ENCODE measurements at places on chromosomes 6 and 20. TPM values are rescaled to one million over a fixed set of nuclear protein-coding genes. Genes with fewer than 3 reads are reported as not detected.

The PM20D2 gene
- total RNA-seq = 7.9 TPM

The LRRC1 gene
- total RNA-seq = 1.7 TPM

DNA sequence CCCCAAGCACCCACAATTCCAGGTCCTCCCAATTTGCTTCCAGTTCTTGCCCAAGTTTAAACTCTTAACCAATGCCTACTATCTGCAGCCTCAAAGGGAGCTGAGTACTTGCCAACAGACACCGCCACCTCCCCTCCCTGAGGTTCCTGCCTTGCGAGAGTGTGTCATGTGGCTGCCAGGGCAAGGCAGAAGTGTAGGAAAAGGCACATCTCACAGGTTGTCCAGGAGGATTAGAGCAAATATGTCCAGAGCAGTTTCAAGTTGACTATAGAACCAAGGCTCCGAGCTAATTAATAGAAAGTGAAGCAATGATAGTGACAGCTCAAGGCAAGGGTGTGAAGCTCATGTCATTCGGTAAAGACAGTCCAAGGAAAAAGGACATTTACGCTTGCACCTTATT, 127.8 kb downstream of the ATXN1 start:
- no peak for ATAC-seq

The HACE1 gene
- 44.2 TPM for total RNA-seq

DNA sequence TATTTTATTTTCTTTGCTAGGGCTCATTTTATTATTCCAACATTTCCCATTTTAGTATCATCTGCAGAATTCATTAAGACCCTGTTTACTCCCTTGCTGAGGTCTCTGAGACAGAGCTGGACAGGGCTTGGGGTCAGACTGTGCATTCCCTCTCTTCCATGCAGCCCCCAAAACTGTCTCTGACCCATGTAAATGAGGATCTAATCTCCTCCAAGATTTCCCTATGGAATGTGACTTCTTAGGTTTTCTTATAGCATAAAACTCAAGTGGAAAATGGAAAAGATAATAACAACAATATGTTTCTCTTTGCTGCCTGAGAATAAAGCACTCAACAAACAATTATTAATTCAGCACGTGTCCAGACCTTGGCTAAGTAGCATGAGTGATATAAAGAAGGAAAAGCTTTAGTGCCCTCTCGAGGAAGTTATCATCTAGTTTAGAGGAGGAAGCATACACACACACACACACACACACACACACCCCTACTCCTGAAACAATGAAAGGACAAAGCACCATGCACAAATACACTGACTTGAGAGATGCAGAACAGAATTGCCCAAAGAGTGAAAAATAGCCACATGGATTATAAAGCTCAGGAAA, 815.5 kb downstream of the BCKDHB start:
- no peak for ATAC-seq

The DDO gene
- total RNA-seq = not detected

GRCh38 chr6:29994826-29995225, 52.5 kb downstream of the HLA-A start:
- no peak for ATAC-seq

The GUCA1A gene
- total RNA-seq = 0.22 TPM

The CALHM4 gene
- not detected for total RNA-seq

The AKAP12 gene
- 0.79 TPM for total RNA-seq

The MMS22L gene
- 40.9 TPM for total RNA-seq

- no peak for ATAC-seq
Observed at GRCh38 chr6:136155191-136155590, 94.9 kb downstream of the MTFR2 start.

The ENPP5 gene
- total RNA-seq = 0.45 TPM

The DYNLT2 gene
- total RNA-seq = 3.1 TPM

The FOXS1 gene
- not detected for total RNA-seq

DNA sequence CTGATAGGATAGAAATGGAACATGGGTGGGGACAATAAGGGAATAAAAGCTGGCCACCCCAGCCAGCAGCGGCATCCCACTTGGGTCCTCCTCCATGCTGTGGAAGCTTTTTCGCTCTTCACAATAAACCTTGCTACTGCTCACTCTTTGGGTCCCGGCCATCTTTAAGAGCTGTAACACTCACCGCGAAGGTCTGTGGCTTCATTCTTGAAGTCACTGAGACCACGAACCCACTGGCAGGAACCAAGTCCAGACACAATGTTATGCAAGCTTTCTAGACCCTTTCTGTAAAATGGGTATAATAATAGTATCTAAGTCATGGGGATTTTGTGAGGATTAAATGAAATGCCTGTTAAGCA, 48.9 kb upstream of the EZR start:
- ATAC-seq = no peak

DNA sequence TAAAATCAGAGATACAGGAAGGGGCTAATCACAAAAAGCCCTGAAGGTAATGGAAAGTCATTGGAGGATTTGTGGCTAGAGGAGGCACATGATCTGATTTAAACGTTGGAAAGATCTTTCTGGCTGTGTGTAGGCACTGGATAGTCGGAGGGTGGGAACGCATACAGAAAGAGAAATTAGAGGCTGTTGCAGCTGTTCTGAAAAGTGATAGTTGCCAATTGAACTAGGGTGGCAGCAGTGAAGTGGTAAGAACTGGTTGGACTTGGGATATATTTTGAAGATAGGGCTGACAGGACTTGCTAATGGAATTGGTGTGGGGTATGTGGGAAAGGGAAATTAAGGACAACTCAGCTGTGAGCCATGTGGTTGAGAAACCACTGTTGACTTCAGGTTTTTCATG, 223.6 kb downstream of the OGFRL1 start:
- no peak for ATAC-seq

The DEFB132 gene
- not detected for total RNA-seq

GRCh38 chr6:156771047-156771446, 6.1 kb upstream of the ARID1B start:
- no peak for ATAC-seq

GRCh38 chr6:140174524-140174923, 800.1 kb upstream of the CITED2 start:
- ATAC-seq = no peak

DNA sequence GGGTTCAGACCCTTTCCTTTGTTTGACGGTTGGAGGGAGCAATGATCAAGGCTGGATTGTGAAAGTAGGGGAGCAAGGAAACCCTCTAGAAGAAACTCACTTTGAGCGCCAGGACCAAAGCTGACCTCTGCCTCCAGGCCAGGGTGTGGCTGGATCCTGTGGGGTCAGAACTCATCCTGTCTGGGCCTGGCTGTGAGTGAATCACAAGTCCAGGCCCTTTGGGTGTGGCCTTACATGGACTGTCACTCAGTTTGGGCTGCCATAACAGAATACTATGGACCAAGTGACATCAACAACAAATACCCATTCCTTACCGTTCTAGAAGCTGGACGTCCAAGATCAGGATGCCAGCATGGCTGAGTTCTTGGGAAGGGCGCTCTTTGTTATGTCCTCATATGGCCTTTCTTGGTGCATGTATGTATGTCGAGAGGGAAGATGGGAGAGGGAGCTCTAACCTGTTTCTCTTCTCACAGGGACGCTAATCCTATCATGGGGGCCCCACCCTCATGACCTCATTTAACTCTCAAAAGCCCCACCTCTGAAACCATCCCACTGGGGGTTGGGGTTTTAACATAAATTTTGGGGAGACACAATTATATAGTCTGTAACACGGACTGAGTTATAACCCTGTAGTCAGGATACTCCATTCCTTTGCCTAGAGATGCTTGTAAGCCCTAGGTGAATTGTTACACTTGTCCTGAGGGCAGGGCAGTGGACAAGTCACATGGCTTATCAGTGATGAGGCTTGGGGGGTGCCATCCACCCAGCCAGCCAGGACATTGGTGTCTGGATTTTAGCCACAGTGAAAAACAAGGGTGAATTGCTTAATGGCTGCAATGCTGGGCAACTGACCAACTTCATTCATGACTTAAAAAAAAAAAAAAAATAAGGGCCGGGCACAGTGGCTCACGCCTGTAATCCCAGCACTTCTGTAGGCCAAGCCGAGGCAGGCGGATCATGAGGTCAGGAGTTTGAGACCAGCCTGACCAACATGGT, 80.0 kb downstream of the TRMT11 start:
- no peak for ATAC-seq

The PRL gene
- total RNA-seq = not detected

GRCh38 chr6:113819169-113819830, 37.8 kb upstream of the MARCKS start:
- no peak for ATAC-seq

The GTSF1L gene
- total RNA-seq = not detected

The PPIL4 gene
- total RNA-seq = 24.7 TPM

DNA sequence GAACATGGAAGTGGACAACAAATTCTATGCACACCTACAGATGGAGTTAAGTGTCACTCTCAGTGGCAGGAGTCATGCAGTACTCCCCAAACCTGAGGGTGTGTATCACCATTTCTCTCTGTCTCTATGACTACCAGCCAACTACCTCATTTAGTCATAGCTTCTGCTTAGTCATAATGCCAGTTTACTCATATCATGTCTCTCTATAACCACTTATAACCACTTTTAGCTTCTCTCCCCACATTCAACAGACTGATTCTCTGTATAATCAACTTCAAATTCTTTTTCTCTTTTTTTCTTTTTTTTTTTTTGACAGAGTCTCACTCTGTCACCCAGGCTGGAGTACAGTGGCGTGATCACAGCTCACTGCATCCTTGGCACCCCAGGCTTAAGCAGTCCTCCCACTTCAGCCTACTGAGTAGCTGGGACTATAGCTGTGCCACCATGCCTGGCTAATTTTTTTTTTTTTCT, 13.8 kb upstream of the GTF3C6 start:
- peak; percentile 98 for ATAC-seq

GRCh38 chr6:82987951-82988350, 77.7 kb downstream of the UBE3D start:
- ATAC-seq = no peak

GRCh38 chr6:11188161-11188915, 44.1 kb downstream of the NEDD9 start:
- no peak for ATAC-seq

DNA sequence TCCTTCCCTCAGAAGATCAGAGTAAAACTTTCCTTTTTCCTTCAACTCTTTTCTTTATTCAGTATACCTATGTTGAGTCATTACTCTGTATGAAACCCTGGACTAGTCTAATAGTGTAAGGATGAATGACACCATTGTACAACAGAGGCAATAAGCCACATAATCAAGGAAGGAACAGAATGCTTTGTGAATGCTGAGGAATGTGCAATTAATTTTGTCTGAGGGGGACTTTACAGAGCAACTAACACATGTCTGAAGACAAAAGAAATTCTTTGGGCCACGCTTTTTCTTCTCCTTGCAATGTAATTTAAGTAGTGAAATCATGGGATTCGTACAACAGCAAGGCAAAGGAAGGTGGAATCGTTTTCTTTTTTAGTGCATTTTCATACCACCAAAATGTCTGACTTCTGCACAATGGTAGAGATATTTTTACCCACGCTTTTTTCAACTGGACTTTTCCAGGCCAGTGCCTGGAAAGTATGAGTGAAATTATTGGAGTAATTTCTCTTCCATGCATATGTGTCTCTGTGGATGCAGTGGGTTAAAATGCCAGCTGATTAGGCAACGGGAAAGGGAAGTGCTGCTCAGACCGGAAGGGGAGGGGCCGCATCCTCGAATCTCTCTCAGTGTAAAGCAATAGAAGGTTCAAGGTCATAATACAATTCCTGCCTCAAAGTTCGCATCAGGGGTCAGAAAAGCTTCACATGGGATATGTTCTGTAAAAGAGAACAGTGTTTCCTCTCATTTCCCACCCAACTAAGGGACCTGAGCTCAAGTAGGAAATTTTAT, 89.9 kb upstream of the MTHFD1L start:
- no peak for ATAC-seq

All from activated T-helper 17 cell treated with anti-CD3 and anti-CD28 coated beads, Interleukin-2, amount 50 U/mL, for 72 hours (primary cell).